ENCODE measurements at places on chromosomes 6 and 20.

DNA sequence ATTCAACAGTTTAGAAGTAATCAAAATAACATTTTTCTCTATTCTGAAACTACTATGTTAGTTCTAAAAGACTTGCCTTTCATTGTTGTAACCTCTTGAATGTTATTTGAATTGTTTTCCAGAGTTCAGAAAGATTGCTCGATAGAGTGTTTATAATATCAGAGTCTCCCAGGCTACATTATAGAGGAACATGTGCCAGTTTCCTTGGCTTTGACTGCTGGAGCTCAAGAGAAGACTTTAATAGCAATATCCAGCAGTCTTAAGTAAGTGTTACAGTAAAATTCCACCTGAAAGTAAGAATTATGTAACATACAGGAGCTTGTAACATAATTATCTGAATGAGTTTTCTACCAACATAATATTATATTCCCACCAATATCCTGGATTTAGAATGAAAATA lies 991.8 kb upstream of the ADGRB3 start:
- no peak for DNase-seq

- DNase-seq, result no peak
These were observed 91.3 kb downstream of the FILIP1 start for GRCh38 chr6:75402296-75402695.

DNA sequence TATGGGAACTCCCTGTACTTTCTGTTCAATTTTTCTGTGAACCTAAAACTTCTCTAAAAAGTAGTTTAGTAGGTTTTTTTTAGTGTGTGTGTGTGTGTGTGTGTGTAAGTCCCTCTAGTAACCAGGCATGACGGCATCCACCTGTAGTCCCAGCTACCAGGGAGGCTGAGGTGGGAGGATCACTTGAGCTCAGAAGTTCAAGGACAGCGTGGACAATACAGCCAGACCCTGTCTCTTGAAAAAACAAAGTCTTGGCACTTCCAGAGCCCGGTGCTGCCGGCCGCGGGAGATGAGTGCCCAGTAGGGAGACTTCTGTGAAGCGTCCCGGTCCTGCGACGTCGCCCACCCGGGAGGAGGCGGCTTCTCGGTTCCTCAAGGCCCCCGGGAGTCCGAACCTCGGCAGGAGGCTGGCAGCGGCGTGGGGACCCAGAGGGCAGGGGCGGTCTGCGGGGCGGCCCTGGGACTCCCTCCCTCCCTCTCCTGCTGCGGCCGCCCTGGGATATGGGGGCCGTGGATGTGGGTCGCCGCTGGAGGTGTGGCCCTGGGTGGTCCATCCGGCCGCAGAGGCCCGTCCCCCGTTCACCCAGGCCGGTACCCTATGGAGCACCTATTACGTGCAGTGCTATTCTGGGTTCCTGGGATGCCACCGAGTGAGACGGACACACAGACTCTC lies 78.0 kb upstream of the SIRPG start:
- DNase-seq, result no peak

DNA sequence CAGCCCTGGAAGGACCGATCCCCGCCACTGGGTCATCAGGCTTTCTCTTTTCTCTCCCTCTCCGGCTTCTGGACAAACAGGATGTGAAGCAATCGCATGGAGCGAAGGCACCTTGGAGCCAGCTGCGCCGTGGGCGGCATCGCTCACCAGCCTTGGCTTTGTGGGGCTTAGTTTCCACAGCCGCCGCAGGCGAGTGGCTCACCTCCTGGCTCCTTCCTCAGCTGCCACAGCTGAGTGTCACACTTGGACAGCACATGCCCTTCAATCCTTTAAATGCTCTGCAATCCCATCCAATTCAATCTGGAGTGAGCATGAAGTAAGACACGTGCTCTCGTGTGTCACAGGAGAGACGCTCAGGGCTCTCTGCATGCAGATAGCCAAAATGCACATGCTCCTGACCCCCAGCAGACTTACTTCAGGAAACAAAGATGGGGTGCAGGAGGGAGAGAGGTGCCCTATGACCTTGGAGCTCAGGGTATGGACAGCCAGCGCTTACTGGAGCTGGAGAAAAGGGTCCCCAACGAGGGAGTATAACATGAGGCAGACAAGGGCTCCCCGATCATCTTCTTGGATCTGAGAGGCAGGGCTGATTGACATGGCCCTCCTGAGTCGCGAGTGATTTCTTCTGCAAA lies 70.9 kb downstream of the BMP7 start:
- no peak for DNase-seq

DNA sequence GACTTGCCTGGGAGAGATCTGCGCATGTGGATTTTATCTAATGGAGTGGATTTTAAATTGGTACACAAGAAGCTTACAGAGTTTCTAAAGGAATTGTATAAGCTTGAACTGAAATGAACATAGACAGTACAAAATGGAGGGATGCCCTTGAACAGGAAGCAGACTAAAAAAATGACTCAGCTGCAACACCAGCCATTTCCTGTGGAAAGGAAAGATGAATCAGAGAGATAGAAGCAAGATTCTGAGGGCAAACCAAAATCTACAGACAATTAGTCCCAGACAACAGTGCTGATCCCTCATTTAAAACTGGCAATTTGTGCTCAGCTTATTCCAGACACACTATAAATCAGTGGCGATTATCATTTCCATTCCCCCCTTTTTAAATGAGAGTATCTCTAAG lies 114.6 kb upstream of the TCF21 start:
- DNase-seq, result no peak
